ENCODE measurements at places on chromosomes 5 and 9.

GRCh38 chr5:164202338-164202737 lies 696.9 kb downstream of the MAT2B start:
- no peak for DNase-seq

DNA sequence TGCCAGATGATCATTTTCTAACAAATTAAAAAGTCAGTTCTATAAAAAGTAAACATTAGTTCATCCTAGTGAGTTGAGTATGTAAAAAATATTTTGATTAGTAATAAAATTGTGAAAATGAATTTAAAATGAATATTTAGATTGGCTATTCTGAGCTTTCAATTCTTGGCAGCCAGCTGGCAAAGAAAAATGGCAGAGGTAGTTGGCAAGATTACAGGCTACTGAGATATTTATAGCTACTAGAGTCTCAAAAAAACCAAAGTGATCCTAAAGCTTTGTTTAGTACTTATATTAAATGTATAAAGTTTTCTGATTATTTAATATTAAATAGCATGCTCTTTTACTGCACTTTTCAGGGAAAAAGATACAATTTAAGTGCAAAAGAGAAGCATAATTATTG lies 25.0 kb downstream of the SGTB start:
- DNase-seq: no peak

GRCh38 chr5:20030125-20030524 lies 42.1 kb upstream of the CDH18 start:
- DNase-seq: no peak

- DNase-seq: no peak
These were observed 40.1 kb downstream of the TMEM167A start for GRCh38 chr5:83036991-83037575.

DNA sequence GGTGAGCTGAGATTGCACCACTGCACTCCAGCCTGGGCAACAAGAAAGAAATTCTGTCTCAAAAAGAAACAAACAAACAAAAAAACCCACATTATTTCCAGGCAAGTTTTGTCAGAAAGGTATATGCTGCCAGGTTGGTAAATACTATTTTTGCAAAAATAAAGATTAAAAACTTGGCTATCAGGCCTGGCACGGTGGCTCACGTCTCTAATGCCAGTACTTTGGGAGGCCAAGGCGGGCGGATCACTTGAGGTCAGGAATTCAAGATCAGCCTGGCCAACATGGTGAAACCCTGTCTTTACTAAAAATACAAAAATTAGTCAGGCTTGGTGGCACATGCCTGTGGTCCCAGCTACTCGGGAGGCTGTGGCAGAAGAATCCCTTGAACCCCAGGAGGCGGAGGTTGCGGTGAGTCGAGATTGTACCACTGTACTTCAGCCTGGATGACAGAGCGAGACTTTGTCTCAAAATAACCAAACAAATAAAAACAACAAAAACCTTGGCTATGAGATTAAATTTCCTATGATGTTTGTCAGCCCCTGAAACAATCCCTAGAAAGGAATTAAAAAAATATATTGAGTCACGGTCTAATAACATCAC lies 22.7 kb downstream of the AGXT2 start:
- DNase-seq: no peak

DNA sequence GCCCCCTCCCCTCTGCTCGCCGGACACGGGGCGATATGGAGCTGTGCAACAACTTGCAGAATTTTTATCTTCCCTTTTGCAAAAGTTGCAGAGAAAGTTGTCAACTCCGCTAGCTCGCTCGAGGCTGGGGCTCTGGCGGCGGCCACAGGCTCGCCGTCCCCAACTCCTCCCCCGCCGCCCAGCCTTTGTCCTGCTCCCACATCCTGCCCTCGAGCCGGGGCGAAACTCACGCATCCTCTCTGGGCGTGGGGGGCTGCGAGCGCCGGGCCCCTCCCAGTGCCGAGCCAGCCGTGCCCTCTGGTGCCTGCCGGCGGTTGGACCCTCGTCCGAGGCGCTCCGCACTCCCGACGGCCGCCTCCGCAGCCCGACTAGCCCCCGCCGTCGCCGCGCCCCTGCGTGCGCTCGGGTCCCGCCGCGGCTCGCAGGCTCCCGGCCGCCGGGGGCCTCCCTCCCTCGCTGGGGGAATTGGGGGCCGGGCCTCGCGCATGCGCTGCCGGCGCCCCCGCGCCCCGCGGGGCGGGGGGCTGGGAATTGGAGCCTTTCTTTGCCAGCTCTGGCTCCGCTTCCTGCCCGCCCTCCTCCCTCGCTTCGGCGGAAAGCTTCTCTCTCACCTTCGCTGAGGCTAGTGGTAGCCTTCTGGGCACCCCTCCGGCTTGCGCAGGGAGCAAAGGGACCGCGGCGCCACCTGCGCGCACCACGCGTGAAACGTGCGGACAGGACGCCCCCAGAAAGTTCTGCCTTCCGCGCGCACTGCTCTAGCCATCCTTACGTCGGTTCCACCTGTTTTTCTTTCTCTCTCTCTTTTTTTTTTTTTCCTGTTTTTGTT lies at the start of gene CCNJL:
Gene CCNJL, minus strand, starts transcription at position 431 of the 826 bp plus-strand sequence. CDS start 641 bp downstream, outside the sequence.
- no peak for DNase-seq

DNA sequence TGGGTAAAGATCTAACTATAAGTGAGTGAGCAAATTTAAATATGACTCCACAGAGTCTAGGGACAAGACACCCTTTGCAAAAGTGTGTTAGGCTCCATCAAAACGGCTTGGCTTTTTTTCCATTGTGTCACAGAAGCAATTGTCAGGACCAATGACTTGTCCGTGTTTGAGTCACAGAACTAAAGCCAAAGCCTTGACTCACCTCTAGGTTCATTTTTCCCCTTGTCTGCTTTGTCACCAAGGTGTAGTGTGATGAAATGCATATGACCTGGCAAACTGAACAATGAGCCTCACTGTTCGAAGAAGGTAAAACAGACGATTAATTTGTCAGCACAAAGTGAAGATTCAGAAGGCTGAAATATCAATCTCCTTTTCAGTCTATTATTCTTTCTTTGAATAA lies 331.0 kb downstream of the GLIS3 start:
- DNase-seq: no peak

GRCh38 chr5:180598316-180598701 lies 7.0 kb upstream of the SCGB3A1 start:
- no peak for DNase-seq

- DNase-seq: no peak
These were observed 222.5 kb downstream of the EPB41L4A start for GRCh38 chr5:112196584-112196983.

- no peak for DNase-seq
These were observed 217.0 kb downstream of the AP3B1 start for GRCh38 chr5:78077369-78078068.

- DNase-seq: no peak
These were observed 12.7 kb upstream of the FGF1 start for GRCh38 chr5:142698447-142699183.

DNA sequence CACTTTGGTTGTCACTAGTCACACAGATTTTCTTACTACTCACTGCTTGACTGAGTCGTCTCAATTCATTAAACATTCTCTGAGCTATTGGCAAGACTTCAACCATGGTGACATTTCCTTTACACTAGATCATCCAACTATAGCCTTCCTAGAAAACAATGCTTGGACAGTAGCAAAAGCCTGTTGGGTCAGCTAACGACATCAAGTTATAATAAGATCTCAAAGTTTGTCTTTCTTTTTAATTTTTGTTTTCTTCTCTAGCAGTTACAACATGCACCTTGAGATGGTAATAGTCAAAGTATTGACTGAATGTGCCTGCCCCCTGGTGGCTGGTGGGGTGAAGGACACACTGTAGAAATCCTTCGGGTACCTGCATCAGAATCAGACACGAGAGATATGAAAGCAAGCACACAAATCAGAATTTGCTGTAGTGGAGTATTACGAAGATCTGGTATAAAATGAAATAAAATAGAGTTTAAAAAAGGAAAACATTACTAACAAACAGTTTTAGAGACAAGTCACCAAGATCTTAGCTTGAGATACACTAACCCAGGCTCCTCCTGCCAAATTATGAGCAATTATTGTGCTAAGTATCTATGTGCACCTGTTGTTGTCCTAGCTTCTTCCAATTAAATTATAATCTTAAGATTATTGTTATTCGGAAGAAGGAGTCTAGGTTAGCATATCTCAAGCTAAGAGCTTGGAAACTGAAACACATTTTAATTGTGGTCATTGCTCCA lies 81.2 kb downstream of the ARL15 start:
- DNase-seq: peak; percentile 73

- DNase-seq: no peak
These were observed 5.4 kb downstream of the PTGES2 start for GRCh38 chr9:128121924-128122808.

- no peak for DNase-seq
These were observed 101.7 kb downstream of the ZNF354C start for GRCh38 chr5:179161901-179162300.

- DNase-seq: no peak
These were observed 11.9 kb downstream of the SLC46A2 start for GRCh38 chr9:112878752-112879151.

GRCh38 chr5:102591650-102592049 lies 92.8 kb upstream of the SLCO6A1 start:
- DNase-seq: no peak

DNA sequence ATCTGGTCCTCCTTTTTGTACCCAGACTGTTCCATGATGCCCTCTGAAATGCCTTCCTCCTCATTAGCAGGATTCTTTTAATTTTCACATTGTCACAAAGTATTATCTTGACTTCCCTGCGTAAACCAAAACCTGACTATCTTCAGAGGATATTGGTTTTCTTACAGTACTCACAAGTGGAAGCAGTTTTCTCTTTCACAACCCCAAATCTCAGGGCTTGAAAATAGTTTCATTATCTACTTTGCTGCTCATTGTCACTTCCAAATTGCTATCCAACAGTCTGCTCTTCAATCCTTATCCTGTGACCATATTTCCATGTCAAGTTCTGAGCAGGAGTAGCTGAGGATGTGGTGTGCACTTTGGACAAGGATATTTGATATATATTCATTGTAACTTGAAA lies 324.1 kb downstream of the FAM170A start:
- DNase-seq: no peak

GRCh38 chr9:70020991-70021571 lies 22.6 kb upstream of the MAMDC2 start:
- no peak for DNase-seq

GRCh38 chr9:91711755-91712601 lies 238.1 kb downstream of the ROR2 start:
- peak; percentile 66 for DNase-seq

- no peak for DNase-seq
These were observed 72.2 kb downstream of the ATG10 start for GRCh38 chr5:82044010-82044409.

DNA sequence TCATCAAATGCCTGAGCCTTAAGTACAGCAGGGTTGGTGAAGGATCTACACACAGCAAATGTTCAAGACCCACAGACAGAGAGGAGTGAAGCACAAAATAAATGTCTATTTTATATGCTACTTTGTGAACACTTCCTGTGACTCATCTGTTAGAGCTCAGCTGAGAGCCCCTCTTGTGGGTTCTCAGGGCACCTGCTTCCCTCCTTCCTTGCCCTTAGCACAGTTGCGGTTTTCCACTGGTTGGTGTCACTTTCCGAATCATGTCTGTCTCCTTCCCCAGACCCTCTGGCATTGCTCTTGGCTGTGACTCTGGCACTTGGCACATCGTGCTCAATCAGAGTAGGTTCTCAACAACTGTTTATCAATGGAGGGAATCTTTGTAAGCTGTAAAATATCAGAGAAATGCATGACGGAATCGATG lies 128.5 kb upstream of the STC2 start:
- no peak for DNase-seq

DNA sequence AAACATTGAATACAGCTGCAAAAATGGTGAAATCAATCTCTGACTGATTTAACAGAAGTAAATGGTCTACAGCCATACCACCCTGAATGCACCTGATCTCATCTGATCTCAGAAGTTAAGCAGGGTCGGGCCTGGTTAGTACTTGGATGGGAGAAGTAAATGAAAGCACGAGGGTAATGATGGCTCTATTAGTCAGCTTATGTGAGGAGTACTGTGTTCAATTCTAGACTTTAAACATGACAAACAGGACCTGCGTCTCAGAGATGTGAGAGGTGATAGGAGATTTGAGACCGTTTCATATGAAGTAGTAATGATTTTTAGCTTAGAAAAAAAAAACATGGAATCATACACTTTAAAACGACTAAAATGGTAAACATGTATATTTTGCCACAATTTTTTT lies 77.1 kb upstream of the SUSD1 start:
- DNase-seq: no peak

GRCh38 chr5:90293931-90294330 lies 115.6 kb downstream of the CETN3 start:
- DNase-seq: no peak

GRCh38 chr5:108487951-108488350 lies 106.1 kb upstream of the FBXL17 start:
- no peak for DNase-seq

- no peak for DNase-seq
These were observed 142.8 kb downstream of the BARX1 start for GRCh38 chr9:93812410-93812668.

GRCh38 chr5:39466846-39467245 lies 42.1 kb upstream of the DAB2 start:
- DNase-seq: no peak

GRCh38 chr5:81046041-81046440 lies 85.9 kb downstream of the RASGRF2 start:
- no peak for DNase-seq

GRCh38 chr9:113504725-113505590 lies 41.4 kb downstream of the RGS3 start:
- DNase-seq: no peak

- no peak for DNase-seq
These were observed 27.4 kb downstream of the LNPEP start for GRCh38 chr5:96963267-96963666.

- DNase-seq: no peak
These were observed 186.3 kb downstream of the TLE4 start for GRCh38 chr9:79757881-79758669.

- DNase-seq: no peak
These were observed 467.3 kb upstream of the PIK3R1 start for GRCh38 chr5:67748165-67748690.

DNA sequence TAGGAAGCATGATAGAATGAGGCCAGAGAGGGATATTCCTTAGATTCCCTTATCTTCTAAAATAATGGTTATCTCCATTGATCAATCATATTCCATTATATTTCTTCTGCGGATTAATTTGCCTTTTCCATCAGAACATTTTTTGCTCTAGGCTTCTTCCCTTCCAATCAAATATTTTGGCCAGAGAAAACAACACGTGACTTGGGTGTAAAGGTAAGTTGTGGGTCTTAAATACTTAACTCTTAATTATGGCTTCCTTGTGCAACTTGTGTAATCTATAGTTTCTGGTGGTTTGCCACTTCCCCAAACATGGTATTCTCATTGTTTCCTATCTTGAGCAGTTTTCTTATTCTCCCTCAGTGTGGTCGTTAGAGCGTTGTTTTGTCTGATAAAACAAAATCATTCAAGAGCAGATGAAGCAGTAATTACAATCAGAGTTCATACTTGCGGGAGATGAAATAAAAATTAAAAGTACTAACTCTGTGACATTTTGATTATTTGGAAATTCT lies 889.3 kb downstream of the MAT2B start:
- DNase-seq: no peak

GRCh38 chr5:79237740-79238560 lies 2.0 kb downstream of the JMY start:
- DNase-seq: no peak
